Epithelial cell of esophagus (primary cell): ENCODE measurements at places on chromosomes 12 and 14.

DNA sequence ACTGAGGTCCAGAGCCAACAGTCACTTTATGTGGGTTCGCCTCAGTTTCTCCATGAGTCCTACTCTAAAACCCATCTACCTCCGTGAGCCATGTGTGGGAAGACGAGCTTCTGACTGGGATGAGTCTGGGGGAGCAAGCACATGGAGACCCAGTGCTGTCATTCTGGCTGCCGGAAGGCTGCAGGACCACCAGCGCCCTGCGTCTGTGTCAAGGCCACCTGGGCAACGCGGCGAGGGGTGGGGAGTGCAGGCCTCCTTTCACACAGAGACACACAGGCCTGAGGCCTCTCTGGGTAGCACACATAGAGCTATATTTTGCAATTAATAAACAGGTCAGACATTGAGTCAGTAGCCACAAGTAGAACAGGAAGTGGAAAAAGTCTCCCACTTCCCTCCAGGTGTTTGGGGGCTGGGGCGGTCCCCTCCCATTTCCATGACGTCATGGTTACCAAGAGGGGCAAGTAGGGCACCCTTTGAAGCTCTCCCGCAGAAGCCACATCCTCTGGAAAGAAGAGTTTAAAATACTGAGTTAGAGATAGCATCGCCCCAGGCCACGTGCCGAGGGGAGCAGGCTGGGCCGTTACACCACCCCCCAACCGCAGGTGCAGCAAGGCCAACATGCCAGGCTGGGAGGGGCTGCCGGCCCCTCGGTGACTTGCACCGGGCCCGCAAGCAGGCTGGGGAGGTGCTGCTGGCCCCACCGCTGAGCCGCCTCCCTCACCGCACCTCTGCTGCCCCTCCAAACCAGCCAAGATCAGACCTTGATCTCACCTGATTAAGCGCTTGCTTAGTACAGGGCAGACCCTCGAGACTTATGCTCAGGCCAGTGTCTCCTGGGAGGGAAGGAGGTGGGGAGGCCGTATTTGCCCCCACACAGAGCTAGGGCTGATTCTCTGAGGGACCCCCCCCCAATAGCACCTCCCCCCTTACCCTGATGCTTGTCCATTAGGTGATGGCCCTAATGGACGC is 32.7 kb downstream of the DAD1 start:
- DNase-seq, result peak; percentile 94

- DNase-seq, result no peak
Observed at GRCh38 chr14:59959668-59960067, 39.7 kb downstream of the LRRC9 start.

- peak; percentile 25 for DNase-seq
Observed at GRCh38 chr12:49201595-49202295, 12.9 kb upstream of the TUBA1A start.

DNA sequence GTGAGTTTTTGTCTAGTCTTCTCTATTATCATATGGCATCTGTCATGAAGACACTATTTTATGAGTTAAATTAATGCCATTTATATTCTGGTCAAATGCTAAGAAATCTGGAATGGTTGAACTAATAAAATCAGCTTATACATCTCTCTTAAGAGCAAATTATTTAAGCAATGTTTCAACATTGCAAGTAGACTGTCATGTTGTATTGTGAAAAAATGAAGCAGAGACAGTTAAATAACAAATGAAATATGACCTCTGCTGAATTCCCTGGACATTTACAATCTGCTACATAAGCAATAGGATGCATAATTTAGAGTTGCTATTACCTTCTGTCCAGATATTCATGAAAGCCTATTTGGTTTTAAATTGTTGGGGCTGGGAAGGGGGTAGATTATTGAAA is 30.6 kb downstream of the NAV3 start:
- no peak for DNase-seq

- DNase-seq, result peak; percentile 78
Observed at GRCh38 chr12:23113781-23114180, 488.8 kb downstream of the ETNK1 start.
